HFFc6 (cell line): ENCODE measurements at places on chromosomes 5 and 9.

DNA sequence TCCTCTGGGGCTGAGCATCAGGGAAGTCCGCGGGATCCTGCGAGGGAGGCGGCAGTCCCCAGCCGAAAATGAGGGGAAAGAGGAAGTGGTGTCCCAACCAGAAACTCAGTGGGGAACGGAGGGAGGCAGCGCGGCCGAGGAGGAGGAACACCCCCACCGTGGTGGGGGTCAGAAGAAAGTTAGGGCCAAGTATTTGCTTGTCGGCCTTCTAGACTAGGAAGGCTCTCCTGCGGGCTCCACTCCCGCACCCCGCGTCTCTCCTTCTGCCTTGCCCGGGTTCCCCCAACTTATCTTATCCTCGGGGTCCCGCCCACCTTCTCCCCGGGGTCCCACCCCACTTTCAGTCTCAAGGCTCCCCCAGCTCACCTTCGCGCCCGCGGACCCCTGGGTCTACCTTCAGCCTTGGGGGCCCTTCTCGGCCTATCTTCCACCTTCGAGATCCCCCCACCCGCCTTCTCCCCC is 557 bp upstream of the PHF2 start:
- DNase-seq = peak; percentile 15

DNA sequence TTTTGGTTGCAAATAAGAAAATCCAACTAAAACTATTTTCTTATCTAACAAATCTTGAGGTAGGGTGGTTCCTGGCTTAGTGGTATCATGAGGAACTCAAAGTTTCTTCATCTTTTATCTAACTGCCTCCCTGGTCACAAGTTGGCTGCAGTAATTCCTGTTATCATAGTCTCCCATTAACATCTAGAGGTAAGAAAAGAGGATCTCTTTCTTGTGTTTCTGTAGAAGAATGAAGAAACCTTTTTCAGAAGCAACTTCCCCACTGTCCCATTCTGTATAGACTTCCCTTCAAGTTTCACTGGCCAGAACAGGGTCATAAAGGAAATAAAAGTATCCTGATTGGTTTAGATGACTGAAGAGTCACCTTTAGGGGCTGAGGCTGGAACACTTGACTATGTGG is 81.8 kb upstream of the ELL2 start:
- no peak for DNase-seq

DNA sequence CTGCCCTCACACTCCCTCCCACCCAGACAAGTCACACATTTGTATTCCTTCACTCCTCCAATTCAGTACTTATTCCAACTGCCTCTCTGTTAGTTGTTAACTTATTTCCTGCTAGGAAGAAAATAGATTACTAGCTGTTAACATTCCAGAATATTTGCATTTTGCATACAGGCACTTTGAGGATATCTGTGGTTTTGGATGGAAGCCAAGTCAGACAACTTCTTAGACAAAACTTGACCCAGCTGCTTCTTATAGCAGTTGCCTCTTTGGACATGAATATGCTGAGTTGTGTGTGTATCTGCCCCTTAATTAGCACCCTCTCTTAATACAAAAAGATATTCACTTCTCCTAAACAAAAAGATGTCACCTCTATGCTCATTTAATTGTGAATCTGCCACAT is 1280.6 kb upstream of the ACO1 start:
- DNase-seq = no peak

- DNase-seq = peak; percentile 65
These were observed 37.8 kb upstream of the RNF20 start for GRCh38 chr9:101495810-101496209.

GRCh38 chr9:128724744-128725211 is 851 bp upstream of the ZDHHC12 start:
- DNase-seq = peak; percentile 83

- DNase-seq = no peak
These were observed 2.5 kb downstream of the TTC1 start for GRCh38 chr5:160011471-160011870.

- no peak for DNase-seq
These were observed 47.5 kb upstream of the PLPP6 start for GRCh38 chr9:4614627-4615026.

GRCh38 chr5:157222506-157223230 is 42.0 kb downstream of the ITK start:
- DNase-seq = peak; percentile 47

GRCh38 chr9:74770508-74771261 is 117.0 kb downstream of the TRPM6 start:
- no peak for DNase-seq

- DNase-seq = no peak
These were observed 44.0 kb upstream of the MAP1B start for GRCh38 chr5:72063219-72063819.

DNA sequence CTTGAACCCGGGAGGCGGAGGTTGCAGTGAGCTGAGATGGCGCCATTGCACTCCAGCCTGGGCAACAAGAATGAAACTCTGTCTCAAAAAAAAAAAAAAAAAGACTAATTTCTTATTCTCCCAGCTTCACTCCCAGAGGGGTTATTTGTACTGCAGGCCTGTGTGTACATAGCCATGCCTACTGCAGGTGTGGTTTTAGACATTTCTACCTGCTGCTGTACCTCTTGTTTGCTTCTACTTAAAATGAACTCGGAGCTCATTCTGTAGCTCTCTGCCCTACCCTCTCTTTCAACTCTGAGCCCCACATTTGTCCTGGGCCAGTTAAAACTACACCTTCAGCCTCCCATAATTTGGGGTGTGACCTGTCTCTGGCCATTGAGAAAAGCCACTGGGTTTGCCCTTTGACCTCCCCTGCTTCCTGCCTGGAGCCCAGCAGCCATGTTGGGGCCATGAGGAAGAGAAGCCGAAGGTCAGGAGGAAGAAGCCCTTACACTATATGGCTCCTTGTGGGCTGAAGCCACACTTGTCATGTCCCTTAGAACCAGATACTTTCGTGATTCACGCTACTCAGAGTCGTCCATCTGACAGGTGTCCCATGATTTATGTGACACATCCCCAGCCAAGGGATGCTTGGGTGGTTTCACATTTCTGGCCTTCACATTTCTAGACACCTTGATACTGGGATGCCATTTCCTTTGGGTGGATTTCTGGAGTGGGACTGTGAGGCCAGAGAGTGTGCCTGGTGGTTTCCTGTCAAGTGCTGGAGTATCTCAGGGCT is 9.4 kb upstream of the CARD19 start:
- no peak for DNase-seq

DNA sequence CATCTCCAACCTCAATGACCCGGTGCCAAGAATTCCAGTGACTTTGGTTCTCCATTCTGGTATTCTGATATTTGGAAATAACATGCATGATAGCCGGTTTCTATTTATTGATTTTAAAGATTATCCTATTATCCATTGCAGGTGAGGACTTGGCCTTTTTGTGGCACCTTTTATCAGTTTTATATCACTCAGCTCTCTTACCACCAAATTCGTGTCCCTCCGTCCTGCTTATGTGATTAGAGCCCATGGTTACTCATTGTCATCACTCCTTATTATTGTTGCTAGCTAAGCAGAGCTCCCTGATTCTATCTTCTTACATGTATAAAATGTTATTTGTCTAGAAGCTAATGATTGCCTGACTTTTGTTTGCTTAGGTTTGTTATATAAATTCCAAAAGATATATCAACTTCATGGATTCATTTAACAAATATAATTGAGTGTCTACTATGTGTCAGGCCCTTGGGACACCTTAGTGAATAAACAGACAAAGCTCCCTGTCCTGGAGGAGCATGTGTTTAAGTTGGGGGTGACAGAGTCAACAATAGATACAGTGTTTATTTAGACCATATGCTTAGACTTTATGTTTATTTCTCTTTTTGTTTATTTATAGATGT is 138.2 kb downstream of the ADAMTS16 start:
- no peak for DNase-seq

- no peak for DNase-seq
These were observed 1310.0 kb upstream of the C9orf72 start for GRCh38 chr9:28883234-28883633.

DNA sequence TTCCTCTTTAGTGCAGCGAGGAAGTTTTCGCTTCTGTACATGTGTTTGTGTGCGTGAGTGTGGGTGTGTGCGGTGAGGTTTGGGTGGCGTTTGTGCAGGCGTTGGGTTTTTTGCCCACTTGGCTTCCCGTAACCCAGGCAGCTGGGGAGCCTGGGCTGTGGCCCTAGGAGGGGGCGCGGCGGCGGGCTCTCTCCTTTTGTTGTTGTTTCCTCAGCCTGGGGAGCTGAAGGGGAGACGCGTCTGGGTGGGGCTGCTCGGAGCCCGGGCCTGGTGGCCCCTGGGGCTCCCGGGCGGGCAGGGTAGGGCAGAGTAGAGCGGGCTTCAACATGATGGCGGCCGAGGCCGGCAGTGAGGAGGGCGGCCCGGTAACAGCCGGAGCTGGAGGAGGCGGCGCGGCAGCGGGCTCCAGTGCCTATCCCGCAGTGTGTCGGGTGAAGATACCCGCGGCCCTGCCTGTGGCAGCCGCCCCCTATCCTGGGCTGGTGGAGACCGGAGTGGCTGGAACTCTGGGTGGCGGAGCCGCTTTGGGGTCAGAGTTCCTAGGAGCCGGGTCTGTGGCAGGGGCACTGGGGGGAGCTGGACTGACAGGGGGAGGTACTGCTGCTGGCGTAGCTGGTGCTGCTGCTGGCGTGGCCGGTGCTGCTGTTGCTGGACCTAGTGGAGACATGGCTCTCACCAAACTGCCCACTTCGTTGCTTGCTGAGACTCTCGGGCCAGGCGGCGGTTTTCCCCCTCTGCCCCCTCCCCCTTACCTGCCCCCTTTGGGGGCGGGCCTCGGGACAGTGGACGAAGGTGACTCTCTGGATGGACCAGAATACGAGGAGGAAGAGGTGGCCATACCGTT is 665 bp downstream of the RASA1 start:
- DNase-seq = peak; percentile 69

- no peak for DNase-seq
These were observed 44.4 kb downstream of the PCA3 start for GRCh38 chr9:76808636-76809035.

DNA sequence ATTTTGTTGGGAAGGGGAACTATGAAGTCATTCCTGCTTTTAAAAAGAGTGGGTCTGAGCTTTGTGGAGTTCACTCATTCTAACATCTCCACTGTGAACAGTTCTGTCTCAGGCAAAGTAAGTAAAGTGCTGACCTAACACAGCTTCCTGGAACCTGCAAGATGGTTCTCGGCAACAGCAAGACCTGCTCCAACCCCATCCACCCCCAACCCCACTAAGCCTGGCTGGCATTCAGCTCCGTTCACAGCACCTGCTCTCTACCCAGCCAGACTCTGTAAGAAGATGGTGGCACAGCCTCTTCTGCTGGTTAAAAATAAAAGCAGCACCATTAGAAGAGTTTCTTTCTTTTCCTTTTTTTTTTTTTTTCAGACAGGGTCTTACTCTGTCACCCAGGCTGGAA is 42.0 kb downstream of the EPB41L4B start:
- DNase-seq = no peak

GRCh38 chr9:108219664-108220063 is 636.1 kb downstream of the ACTL7B start:
- DNase-seq = no peak

DNA sequence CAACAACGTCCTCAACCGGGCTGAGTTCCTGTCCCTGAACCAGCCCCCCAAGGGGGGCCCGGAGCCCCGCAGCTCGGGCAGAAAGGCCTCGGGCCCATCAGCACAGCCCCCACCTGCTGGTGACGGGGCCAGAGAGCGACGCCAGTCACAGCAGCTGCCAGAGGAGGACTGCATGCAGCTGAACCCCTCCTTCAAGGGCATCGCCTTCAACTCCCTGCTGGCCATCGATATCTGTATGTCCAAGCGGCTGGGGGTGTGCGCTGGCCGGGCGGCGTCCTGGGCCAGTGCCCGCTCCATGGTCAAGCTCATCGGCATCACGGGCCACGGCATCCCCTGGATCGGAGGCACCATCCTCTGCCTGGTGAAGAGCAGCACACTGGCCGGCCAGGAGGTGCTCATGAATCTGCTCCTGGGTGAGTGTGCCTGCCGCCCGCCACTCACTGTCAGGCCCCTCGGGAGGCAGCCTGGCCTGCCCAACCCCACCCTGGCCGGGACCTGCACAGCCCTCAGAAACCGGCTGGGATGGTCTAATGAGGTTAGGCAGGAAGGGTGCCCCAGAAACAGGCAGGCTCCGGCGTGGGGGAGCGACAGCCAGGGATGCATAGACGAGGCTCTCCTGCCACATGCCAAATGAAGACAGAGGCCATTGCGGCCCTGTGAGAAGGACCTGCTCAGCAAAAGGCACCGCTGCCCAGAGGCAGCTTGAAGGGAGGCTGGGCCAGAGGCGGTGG is 678 bp downstream of the PLPP7 start:
- no peak for DNase-seq

DNA sequence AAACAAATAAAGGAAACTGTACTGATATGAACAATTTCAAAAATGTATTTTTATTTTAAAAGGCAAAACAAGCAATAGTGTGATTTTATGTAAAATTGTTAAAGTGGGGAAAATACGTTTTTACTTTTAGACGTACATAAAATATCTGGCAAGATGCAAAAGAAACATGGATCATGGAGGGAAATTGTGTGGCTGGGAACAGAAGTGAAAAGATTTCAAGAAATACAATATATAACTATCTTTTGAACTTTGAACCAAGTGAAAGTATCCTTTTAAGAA is 1.5 kb upstream of the ZNF367 start:
- DNase-seq = no peak

DNA sequence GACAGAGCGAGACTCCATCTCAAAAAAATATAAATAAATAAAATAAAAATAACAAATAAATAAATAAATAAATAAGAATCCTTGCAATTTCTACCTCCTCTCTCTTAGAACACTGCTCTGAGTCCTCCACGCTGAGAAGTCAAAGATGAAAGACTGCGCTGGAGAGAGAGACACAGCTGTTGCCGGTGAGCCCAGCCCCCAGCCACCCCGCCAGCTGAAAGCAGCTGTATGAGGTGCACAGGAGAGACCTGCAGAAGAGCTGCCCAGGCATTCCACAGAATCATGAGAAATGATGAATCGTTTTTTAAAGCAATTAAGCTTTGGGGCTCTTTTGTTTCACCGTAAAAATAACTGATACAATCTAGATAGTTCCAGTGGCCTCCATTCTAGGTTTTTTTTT is 16.3 kb upstream of the STRBP start:
- no peak for DNase-seq

GRCh38 chr5:120509053-120509452 is 45.0 kb downstream of the PRR16 start:
- DNase-seq = no peak

- peak; percentile 42 for DNase-seq
These were observed 140.1 kb upstream of the FBXL17 start for GRCh38 chr5:108521841-108522506.

DNA sequence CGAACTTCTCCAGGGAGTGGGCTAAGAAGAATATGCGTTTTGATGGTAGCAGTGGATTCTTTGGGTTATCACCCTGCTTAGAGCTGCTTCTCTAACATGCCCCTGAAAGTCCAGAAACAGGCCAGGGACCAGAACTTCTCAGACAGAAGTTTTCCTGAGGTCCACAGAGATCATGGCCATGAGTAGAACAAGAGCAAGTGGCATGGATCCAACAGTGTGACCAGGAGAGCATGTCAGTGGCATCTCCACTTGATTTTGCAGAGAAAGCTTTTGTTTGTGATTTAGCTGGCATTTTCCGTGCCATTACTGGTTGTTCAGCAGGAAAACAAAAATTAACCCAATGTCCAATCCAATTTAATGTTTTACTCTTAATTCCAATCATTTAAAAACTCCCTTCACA is 298.5 kb upstream of the CD180 start:
- DNase-seq = no peak
